ENCODE measurements at places on chromosomes 12 and 14. TPM values are rescaled to one million over a fixed set of nuclear protein-coding genes. Genes with fewer than 3 reads are reported as not detected.
A peak's percentile ranks its signal among the peaks of the same experiment; 100 is the strongest.

GRCh38 chr12:79274501-79275064 is 410.0 kb downstream of the SYT1 start:
- no peak overlapping the region for H3K4me3 ChIP-seq
- no peaks in the 10 kb centered on the region for H3K4me1 ChIP-seq
- DNase-seq = no peak
- H3K27me3 ChIP-seq = peaks cover 6% of the 10 kb centered on the region
- no peak overlapping the region for H3K27ac ChIP-seq

DNA sequence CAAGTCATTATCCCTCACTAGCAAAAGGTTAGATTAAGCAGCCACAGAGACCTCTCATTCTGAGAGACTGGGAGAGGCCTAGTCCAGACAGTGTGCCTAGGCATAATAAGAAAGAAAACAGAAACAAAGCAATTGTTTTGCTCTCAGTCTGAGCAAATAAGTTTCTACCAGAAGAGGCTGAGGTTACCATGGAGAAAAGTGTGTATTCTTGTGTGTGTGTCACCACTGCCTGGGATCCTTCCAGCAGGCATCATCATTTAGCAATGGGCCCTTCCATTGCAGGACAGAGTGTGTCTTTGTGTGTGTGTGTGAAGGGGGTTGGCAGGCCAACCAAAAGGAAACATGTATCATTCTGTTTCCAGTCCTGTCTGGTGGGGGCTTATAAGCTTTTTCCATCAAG is 3.7 kb downstream of the EFS start:
- H3K36me3 ChIP-seq = peaks cover 6% of the 10 kb centered on the region
- peak overlapping the region; percentile 60 for H3K4me3 ChIP-seq
- peak overlapping the region; percentile 49 for H3K27ac ChIP-seq
- peaks cover 15% of the 10 kb centered on the region for H3K4me1 ChIP-seq
- peaks cover 14% of the 10 kb centered on the region for H3K27me3 ChIP-seq
- DNase-seq = no peak

GRCh38 chr14:35243956-35244355 is 48.2 kb upstream of the PSMA6 start:
- H3K36me3 ChIP-seq = no peaks in the 10 kb centered on the region
- DNase-seq = no peak
- H3K27me3 ChIP-seq = peaks cover 2% of the 10 kb centered on the region
- no peak overlapping the region for H3K4me3 ChIP-seq
- no peaks in the 10 kb centered on the region for H3K4me1 ChIP-seq

DNA sequence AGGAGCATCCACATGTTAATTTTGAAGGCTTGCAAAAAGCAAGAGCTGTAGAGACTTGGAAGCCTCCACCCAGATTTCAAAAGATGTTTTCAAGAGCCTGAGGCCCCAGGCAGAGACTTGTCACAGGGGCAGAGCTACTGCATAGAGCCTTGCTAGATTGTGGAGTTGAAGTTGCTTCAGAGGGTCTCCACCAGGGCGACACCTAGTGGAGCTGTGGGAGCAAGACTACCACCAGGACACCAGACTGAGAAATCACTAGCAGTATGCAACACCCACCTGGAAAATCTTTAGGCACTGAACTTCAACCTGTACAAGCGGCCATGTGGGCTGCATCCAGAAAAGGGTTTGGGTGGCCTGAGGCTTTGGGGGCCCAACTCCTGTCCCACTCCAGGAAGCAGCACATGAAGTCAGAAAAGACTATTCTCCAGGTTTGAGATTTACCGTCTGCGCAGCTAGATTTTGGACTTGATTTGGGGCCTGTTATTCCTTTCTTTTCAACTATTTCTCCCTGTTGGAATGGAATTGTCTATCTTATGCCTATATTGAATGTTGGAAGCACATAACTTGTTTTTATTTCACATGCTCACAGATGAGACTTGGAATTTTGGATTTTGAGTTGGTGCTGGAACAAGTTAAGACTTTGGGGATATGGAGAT is 508.6 kb downstream of the FLRT2 start:
- no peaks in the 10 kb centered on the region for H3K36me3 ChIP-seq
- no peak overlapping the region for H3K27ac ChIP-seq
- DNase-seq = peak; percentile 71
- H3K4me1 ChIP-seq = no peaks in the 10 kb centered on the region

- peaks cover 3% of the 10 kb centered on the region for H3K27me3 ChIP-seq
- no peak overlapping the region for H3K27ac ChIP-seq
- peaks cover 3% of the 10 kb centered on the region for H3K36me3 ChIP-seq
- H3K4me3 ChIP-seq = no peak overlapping the region
- no peak for DNase-seq
Measured at GRCh38 chr12:127162902-127163301, 1104.1 kb upstream of the TMEM132C start.

DNA sequence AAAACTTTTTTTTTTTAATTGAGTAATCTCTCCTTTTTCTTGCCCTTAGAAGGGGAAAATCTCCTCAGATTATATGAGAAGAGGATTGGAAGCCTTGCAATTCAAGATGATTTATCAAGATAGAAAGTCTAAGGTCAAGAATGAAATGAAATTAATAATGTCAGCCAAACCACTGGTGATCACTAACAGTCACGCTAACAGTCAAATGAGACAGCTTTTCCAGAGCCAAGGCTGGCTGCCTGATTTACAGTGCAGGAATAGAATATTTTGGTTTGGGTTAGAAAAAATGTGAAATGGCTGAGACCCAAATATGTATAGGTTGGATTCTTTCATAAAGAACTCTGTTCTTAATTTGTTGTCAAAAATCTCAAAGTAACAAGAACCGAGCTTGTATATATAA is 204.3 kb downstream of the PPM1H start:
- peaks cover 22% of the 10 kb centered on the region for H3K4me1 ChIP-seq
- peaks cover 4% of the 10 kb centered on the region for H3K27me3 ChIP-seq
- no peak for DNase-seq
- H3K27ac ChIP-seq = no peak overlapping the region

DNA sequence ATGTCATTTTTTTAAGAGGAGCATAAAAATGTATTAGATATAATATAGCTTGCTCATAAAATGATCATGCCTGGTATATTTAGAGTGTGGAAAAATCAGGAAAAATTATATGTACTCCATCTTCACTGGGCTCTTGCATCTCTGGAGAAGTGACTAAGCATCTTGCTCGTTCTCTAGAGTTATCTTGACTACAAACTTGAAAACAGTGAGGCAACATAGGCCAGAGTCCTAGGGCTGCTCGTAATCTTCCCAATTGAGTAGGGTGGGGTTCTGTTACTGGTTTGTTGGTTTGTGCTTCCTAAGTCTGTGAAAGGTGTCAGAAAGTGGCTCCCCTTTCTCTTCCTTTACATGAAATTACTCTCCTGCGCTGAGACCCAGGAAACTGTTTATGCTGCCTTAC is 46.2 kb downstream of the AACS start:
- no peaks in the 10 kb centered on the region for H3K4me1 ChIP-seq
- H3K27ac ChIP-seq = no peak overlapping the region
- peaks cover 5% of the 10 kb centered on the region for H3K36me3 ChIP-seq
- no peak overlapping the region for H3K4me3 ChIP-seq

The ITGA7 gene
- 156 TPM for total RNA-seq

The VWF gene
- total RNA-seq = 0.37 TPM

- H3K4me1 ChIP-seq = no peaks in the 10 kb centered on the region
- DNase-seq = no peak
- H3K36me3 ChIP-seq = no peaks in the 10 kb centered on the region
- H3K27me3 ChIP-seq = peaks cover 2% of the 10 kb centered on the region
Measured at GRCh38 chr12:13523536-13524307, 327.2 kb downstream of the EMP1 start.

- peaks cover 5% of the 10 kb centered on the region for H3K36me3 ChIP-seq
- no peak overlapping the region for H3K4me3 ChIP-seq
- no peaks in the 10 kb centered on the region for H3K27me3 ChIP-seq
Measured at GRCh38 chr12:73486256-73486655, 1051.4 kb upstream of the ATXN7L3B start.

GRCh38 chr12:107339487-107339886 is 246.1 kb upstream of the CRY1 start:
- DNase-seq = no peak
- peaks cover 3% of the 10 kb centered on the region for H3K36me3 ChIP-seq
- no peaks in the 10 kb centered on the region for H3K4me1 ChIP-seq
- H3K27ac ChIP-seq = no peak overlapping the region
- peaks cover 4% of the 10 kb centered on the region for H3K27me3 ChIP-seq
- no peak overlapping the region for H3K4me3 ChIP-seq

The AVPR1A gene
- not detected for total RNA-seq

The FLRT2 gene
- 69.6 TPM for total RNA-seq

The LRRK2 gene
- not detected for total RNA-seq

DNA sequence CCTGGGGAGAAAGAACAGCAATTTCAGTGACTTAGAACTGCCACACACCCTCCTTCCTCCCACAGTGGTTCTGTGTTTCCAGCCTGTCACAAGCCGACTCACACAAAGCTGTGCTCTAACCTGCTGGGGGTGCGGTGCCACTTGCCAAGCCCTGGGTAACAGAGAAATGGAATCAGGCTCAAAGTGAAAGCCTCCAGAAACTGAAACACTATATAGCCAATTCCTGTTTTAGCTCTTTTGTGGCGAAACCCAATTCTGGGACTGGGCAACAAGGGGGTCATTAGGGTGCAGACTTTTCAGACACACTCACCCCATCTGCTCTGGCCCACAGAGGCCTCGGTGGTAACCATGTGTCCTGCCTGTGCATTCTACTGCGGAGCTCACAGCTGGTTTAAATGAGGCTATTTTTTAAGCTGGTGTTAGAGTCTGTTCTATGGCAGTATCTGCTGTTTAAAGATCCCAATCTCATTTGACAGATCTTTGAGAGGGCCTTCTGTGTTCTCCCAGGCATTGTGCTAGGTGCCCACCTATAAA is 15.2 kb upstream of the ACTR6 start:
- H3K36me3 ChIP-seq = no peaks in the 10 kb centered on the region
- H3K4me3 ChIP-seq = no peak overlapping the region
- no peaks in the 10 kb centered on the region for H3K27me3 ChIP-seq
- H3K4me1 ChIP-seq = peaks cover 12% of the 10 kb centered on the region
- no peak for DNase-seq

DNA sequence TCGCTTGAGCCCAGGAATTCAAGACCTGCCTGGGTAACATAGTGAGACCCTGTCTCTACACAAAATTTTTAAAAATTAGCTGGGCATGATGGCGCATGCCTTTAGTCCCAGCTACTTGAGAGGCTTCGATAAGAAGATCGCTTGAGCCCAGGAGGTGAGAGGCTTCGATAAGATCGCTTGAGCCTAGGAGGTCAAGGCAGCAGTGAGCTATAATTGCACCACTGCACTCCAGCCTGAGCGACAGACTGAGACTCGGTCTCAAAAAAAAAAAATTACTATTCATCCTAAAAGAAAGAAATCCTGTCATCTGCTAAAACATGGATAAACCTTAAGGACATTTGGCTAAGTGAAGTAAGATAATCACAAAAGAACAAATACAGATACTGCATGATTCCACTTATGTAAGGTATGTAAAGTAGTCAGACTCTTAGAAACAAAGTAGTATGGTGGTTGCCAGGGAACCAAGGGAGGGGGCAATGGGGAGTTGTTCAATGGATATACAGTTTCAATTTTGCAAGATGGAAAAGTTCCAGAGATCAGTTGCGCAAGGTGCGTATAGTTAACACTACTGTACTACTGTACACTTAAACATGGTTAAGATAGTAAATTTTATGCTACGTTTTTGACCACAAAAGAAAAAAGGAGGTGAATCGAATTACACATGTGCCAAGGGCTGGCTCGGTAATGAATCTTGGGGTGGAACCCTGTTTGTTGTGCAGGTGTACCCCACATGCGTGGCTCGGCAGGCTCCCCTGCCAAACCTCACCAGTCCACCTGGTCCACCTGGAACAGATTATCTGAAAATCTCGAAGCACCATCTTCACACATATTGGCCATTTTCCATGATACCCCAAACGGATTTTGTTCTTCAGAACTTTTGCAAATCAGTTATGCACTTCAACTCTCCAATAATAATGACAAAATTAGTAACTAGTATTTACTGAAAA is 18.3 kb upstream of the ATP2A2 start:
- H3K27ac ChIP-seq = no peak overlapping the region
- peaks cover 13% of the 10 kb centered on the region for H3K4me1 ChIP-seq
- no peaks in the 10 kb centered on the region for H3K27me3 ChIP-seq
- no peak for DNase-seq
- no peaks in the 10 kb centered on the region for H3K36me3 ChIP-seq

- peaks cover 14% of the 10 kb centered on the region for H3K4me1 ChIP-seq
- DNase-seq = no peak
- H3K27ac ChIP-seq = peak overlapping the region; percentile 22
- no peak overlapping the region for H3K4me3 ChIP-seq
Measured at GRCh38 chr14:23385642-23386265, 8.9 kb downstream of the CMTM5 start.

DNA sequence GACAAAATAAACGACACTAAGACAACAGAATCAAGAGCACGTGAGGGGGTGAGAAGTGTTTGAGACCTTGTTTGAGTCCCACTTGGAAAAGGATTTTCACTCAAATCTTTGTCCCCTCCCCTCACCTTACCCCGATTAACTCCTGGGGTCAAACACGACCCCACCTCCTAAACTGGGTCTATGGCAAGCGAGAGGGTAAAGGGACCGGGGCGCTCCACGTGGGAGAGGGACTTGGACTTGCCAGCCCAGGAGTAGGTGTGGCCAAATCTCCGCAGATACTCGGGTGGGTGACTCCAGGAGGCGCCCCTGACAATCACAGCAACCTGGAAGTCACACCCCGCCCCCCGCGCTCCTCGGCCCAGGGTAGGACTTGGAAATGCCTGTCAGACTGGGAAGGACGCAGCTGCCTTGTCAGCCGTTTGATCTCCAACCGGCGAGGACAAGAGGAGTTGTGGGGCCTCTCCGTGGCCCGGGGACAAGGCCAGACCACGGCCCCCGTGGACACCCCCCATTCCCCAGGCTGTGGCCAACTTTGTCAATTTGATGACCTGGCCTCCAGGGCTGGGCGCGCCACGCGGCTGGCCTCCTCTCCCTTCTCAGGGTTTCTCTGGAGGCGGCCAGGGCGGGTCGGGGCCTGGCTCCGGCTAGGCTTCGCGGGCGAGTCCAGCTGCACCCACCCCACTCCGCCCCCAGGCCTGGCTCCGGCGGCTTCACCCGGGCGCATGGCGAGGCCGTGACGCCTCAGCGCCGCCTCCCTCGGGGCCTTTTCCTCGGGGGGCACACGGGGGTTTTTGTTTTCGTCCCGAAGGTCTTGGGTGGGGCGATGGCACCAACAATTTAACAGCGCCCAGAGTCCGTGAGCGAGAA is 1.1 kb upstream of the BCL11B start:
- H3K27ac ChIP-seq = peak overlapping the region; percentile 10
- H3K36me3 ChIP-seq = peaks cover 5% of the 10 kb centered on the region
- peak; percentile 73 for DNase-seq
- peak overlapping the region; percentile 86 for H3K4me3 ChIP-seq
- peaks cover 24% of the 10 kb centered on the region for H3K4me1 ChIP-seq

All from glutamatergic neuron (in vitro differentiated cells).